BJ (cell line): ENCODE measurements at places on chromosomes 5 and 9. TPM values are rescaled to one million over a fixed set of nuclear protein-coding genes. Genes with fewer than 3 reads are reported as not detected.

The WDR36 gene
- polyA plus RNA-seq = 8.5 and 15.5 TPM in 2 replicates

The IL7R gene
- 54.5 and 65.9 TPM in 2 replicates for polyA plus RNA-seq

The PHYHD1 gene
- polyA plus RNA-seq = 15.6 and 18.6 TPM in 2 replicates

The TEK gene
- 0.60 and 0.71 TPM in 2 replicates for polyA plus RNA-seq

The LVRN gene
- 0.05 and 0.21 TPM in 2 replicates for polyA plus RNA-seq

The CCDC180 gene
- 0.36 and 0.55 TPM in 2 replicates for polyA plus RNA-seq

GRCh38 chr9:130451509-130452388 is 7.0 kb downstream of the ASS1 start:
- DNase-seq = peak; percentile 74

DNA sequence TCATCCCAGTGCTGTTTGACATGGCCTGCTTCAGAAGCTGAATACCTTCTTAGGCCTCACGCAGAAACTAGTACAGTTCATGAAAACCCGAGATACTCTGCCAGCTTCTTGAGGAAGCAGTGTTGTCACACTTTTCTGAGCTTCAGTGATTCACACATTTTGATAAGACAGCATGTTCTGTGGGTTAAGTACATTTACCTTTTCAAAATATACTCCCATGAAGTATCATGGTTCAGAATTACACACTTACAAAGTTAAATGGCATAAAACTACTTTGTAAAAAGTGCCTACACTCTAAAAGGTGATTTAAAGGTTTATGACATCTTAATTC is 56.9 kb downstream of the VCAN start:
- DNase-seq = no peak

GRCh38 chr9:109192732-109193361 is 25.8 kb upstream of the FRRS1L start:
- DNase-seq = no peak

- DNase-seq = no peak
Measured at GRCh38 chr5:104237586-104237985, 675.0 kb upstream of the NUDT12 start.

DNA sequence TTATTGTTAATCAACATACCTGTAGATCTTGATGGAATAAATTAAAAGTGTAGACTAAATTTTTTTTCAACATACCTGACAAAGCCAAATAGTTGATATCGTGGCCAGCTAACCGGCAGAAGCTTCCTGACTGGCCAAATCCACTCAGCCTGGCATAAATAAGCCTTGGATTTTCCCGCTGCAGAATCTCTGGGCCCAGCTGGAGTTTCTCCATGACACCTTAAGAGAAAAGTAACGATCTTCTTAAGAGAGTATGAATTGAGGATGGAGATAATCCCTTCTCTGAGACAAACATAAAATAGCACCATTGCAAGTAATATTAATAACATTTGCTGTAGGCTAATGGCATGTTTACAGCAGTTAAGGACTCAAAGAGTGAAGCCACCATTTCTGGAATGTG is 2.2 kb downstream of the AMACR start:
- no peak for DNase-seq

GRCh38 chr5:45089870-45090269 is 281.1 kb downstream of the MRPS30 start:
- DNase-seq = no peak

DNA sequence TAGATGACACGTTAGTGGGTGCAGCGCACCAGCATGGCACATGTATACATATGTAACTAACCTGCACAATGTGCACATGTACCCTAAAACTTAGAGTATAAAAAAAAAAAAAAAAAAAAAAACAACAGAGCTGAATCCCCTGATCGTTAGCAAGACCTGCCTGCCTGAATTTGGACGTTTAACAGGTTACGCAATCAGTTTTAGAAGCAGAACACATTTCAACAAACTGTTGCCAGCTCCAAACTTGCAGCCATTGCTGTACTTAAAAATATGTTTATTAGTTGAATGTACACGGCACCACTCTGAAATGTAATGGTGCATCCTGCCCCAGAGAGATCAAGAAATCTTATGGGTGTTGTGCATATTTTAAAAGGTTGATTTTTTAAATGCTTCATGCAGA is 680.0 kb downstream of the TLE4 start:
- no peak for DNase-seq

GRCh38 chr9:16730162-16730561 is 140.3 kb downstream of the BNC2 start:
- no peak for DNase-seq

GRCh38 chr5:125120012-125120411 is 373.6 kb upstream of the ZNF608 start:
- DNase-seq = no peak
